ENCODE measurements at places on chromosomes 2 and 18. TPM values are rescaled to one million over a fixed set of nuclear protein-coding genes. Genes with fewer than 3 reads are reported as not detected.

The CIB4 gene
- not detected for total RNA-seq

The STARD6 gene
- not detected for total RNA-seq

The UGT1A6 gene
- total RNA-seq, result 0.09 TPM

The DSC2 gene
- 0.82 TPM for total RNA-seq

The UGT1A7 gene
- total RNA-seq, result not detected

The ACTG2 gene
- 2.4 TPM for total RNA-seq

The SCYGR4 gene
- not detected for total RNA-seq

The PCARE gene
- under 0.01 TPM for total RNA-seq

The PROKR1 gene
- total RNA-seq, result not detected

The HRH4 gene
- under 0.01 TPM for total RNA-seq

The HOXD3 gene
- total RNA-seq, result not detected

The CYRIA gene
- 5.6 TPM for total RNA-seq

The MAT2A gene
- 179 TPM for total RNA-seq

The HOXD9 gene
- not detected for total RNA-seq

The TSPYL6 gene
- 0.25 TPM for total RNA-seq

The LAMA1 gene
- total RNA-seq, result 30.1 TPM

The COLEC12 gene
- total RNA-seq, result 109 TPM

The PIAS2 gene
- 36.4 TPM for total RNA-seq

The SCTR gene
- total RNA-seq, result not detected

The PLB1 gene
- total RNA-seq, result 2.7 TPM

The SH3RF3 gene
- total RNA-seq, result 8.4 TPM

The CRYGD gene
- not detected for total RNA-seq

The TGFBRAP1 gene
- 7.0 TPM for total RNA-seq

The EVA1A gene
- total RNA-seq, result 25.2 TPM

The CRACDL gene
- total RNA-seq, result not detected

The REEP1 gene
- total RNA-seq, result not detected

The IGFBP2 gene
- total RNA-seq, result 10.6 TPM

The PELI1 gene
- 8.3 TPM for total RNA-seq

The IFIH1 gene
- 7.7 TPM for total RNA-seq

The DNAH6 gene
- 0.49 TPM for total RNA-seq

The L3MBTL4 gene
- not detected for total RNA-seq

Measured in fibroblast of the aortic adventitia (primary cell).